Inflammatory macrophage (primary cell): ENCODE measurements at places on chromosomes 2 and 18.

GRCh38 chr2:108217211-108217610, 22.6 kb upstream of the SULT1C3 start:
- DNase-seq = no peak

DNA sequence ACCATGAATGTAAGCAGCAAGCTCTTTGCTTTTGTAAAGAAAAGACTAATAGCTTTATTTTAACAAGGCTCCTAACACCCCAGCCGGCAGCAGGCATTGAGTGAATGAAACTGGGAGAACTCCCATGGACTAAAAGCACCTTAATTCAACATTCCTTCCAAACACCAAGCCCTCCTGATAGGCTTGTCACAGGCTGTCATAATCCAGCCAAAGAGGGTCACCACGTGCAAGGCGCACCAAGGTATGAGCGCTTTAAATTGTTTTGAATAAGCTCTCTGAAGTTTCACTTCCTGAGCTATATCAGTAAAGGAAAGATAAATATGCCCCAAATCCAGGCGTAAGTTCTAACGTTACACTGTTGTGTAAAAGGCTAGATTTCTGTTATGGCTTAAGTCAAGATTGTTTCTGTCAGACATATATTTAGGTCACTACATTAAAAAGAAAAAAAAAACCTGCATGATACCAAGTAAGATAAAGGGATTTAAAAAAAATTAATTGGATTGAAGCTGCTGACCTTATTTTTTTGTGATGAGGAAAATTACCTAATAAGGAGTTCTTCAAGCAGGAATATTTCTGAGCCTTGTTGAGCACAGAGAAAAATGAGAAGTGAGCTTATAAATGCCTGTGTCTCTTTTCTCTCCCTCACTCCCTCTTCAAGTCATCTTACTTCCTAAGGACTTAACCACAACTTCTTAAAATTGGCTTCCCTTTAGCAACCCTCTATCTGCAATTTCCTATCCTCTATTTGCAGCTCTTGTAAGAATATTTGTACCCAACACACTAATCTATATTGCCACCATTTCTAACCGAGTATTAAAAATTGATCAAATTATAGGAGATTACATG, 136.1 kb upstream of the NRP2 start:
- DNase-seq = peak; percentile 34

- no peak for DNase-seq
Observed at GRCh38 chr2:54074606-54075341, 40.6 kb upstream of the ACYP2 start.

- DNase-seq = no peak
Observed at GRCh38 chr18:55152801-55153200, 193.5 kb upstream of the CCDC68 start.

DNA sequence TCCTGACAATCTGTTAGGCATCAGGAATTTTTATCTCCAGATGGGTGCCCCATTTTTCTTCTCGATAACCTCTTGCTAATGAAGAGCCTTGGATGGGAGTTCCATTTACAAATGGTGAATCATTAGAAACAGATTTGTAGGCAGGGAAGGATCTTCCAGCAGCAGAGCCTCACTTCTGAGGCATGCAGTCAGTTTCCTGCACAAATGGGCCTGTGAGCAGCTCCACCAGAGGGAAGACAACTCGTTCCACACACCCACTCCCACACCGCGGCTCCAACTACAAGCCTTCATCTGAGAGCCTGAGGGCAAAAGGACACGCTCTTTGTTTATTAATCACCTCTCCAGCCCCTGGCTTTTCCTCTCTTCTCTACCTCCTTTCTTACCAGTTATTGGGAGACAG, 108.5 kb downstream of the CTAGE1 start:
- no peak for DNase-seq

GRCh38 chr2:41957431-41957830, 90.4 kb upstream of the PKDCC start:
- no peak for DNase-seq

DNA sequence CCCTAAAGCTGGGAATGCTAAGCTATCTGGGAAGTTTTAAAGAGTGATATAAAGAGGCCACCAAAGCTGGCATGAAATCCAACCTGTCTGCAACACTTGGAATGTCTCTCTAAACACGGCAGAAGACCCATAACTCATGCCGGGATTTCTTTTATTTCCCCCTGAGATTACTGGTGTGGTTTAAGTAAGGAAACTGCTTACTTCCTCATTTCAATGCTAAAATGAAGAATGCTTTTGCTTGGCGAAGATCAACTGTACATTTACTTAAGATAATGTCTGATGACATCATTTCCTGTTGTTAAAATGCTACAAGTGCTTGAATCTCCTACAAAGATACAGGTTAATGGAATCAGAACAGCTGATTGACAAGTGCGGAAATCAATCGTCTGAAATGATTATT, 353.8 kb upstream of the SALL3 start:
- peak; percentile 31 for DNase-seq

- peak; percentile 42 for DNase-seq
Observed at GRCh38 chr2:64657411-64657810, 3.7 kb upstream of the SERTAD2 start.

GRCh38 chr2:99880964-99881294, 261.5 kb downstream of the AFF3 start:
- no peak for DNase-seq

DNA sequence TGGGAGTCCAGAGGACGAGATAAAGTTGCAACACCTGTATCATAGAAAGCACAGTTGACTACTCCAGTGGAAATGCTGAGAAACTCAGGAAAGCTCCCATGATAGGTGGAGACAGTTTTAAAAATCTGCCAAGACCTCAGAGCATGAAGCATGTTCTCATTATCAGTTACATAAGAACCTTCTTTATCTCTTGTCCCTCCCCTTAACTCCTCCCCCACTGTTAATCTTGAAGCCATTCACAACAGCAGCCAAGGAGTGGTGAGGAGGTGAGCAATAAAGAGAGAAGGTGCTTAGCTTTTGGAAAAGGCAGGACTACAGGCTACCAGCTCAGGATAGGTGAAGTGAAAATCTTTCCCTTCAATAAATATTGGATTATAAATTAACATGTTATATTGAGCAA, 657.9 kb downstream of the NYAP2 start:
- DNase-seq = no peak

DNA sequence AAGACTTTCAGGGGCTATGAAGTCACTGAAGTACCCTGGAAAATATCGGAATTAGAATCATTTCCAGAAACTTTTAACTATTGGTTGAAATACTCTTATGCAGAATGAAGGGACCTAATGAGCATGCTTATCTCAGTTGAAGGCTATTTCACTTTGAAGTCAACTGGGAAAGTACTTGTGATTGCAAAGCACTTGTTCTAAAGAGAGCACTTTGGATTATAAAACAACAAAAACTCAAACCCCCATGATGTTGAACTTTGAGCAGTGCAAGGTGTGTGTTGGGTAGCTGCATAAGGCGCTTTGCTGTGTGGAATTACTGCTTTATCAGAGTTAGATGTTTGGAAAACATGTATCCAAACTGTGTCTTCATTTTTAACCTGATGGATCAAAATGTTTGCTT, 12.0 kb upstream of the MGAT5 start:
- DNase-seq = no peak
